DMS 273 treated with DMSO at 0.1 percent for 48 hours (cell line): ENCODE measurements at places on chromosomes 7 and 10.

- no peak for DNase-seq
Measured at GRCh38 chr7:155291045-155291530, 6.6 kb upstream of the INSIG1 start.

DNA sequence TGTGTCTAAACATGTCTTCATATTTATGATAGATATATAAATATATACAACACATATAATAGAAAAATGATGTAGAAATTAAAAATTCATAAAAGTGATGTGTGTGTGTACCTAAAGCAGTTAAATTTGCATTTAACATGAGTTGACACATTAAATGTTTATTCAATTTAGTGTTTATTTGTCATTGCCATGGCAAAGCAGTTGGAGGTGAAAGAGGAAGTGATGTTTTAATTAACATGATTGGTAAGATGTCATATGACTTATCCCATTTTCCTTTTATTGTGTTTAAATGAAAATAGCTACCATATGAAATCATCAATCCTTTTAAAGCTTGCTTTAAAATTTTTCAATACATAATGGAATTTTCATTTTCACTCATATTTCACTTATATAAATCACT lies 452.6 kb downstream of the SUGCT start:
- no peak for DNase-seq

DNA sequence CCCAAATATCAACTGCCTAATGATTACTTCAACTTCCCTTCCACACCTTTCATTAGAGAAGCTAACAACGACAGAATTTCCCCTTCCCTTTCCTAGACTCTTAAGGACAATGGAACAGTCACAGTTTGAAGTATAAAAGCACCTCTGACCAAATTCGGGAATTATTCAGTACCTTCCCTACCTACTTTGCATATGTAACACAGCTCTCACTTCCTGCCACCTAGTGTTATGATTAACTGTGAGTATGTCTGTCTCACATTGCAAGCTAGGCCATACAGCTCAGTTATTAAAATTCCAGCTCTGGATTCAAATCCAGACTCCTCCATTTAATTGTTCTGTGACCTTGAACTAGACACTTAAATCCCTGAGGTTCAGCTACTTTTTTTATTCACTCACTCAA lies 44.8 kb upstream of the HPSE2 start:
- DNase-seq, result no peak

- no peak for DNase-seq
Measured at GRCh38 chr10:61758433-61758832, 95.7 kb downstream of the CABCOCO1 start.

GRCh38 chr7:131961054-131961680 lies 404.7 kb upstream of the PODXL start:
- DNase-seq, result no peak

DNA sequence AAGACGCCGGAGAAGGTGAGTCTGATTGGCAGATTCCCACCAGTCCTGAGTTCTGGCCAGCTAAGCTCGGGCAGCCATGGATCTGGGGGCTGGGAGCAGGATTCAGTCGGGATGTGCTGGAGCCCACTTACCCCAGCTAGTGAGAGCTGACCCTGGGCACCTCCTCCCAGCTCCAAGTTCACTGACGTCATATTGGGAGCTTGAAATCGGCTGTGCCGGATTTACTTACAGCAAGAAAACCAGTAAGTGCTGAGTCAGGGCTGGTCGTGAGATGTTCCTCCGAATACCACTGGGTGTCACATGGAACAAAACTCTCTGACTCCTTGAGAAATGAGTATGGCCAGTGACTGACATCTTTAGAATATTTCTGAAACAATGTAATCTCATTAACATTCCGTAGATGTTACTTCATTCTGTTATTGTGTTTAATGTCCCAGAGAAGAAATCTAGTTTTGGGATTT lies 621.2 kb downstream of the SDK1 start:
- no peak for DNase-seq

DNA sequence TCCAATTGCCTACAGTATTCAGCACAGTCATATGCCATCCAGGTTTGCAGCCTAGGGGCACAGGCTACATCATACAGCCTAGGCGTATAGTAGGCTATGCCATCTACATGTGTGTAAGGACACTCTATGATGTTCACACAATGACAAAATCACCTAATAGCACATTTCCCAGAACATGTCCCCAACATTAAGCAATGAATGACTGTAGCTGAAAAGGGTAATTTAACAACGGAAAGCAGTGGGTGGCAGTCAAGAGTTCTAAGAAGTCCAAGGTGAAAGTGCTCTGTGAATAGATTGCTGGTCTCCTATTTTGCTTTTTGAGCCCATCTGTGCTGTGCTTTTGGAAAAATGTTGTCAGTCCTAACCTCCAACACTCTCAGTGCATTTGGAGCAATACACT lies 162.6 kb downstream of the KLF6 start:
- no peak for DNase-seq

GRCh38 chr7:32253299-32253698 lies 183.1 kb upstream of the PDE1C start:
- no peak for DNase-seq

DNA sequence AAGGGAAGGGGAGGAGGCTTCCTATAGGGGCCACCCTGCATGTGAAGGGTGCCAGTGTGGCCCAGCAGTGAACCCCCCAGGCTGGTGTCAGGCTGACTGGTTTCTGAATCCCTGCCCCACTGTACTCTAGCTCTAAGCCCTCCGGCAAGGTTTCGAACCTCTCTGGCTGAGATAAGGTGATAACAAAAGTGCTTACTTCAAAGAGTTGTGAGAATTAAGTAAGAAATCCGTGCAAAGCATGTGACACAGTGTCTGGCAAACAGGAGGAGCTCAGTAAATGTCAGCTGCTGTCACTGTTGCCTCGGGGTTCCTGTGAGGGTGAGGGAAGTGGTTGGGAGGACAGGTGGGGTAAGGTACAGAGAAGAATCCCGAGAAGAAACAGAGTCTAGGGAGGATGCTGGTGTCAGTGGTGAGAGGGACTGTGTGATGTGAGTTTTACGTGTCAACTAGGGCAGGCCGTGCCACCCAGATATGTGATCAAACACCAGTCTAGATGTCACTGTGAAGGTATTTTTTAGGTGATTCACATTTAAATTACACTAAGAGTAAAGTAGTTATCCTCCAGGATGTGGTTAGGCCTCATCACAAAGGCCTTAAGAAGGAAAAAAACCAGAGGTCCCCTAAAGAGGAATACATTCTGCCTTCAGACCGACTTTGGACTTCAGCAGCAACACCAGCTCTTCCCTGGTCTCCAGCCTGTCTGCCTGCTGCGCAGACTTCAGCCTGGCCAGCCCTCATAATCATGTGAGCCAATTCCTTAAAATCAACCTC lies 64.4 kb downstream of the BPGM start:
- no peak for DNase-seq

DNA sequence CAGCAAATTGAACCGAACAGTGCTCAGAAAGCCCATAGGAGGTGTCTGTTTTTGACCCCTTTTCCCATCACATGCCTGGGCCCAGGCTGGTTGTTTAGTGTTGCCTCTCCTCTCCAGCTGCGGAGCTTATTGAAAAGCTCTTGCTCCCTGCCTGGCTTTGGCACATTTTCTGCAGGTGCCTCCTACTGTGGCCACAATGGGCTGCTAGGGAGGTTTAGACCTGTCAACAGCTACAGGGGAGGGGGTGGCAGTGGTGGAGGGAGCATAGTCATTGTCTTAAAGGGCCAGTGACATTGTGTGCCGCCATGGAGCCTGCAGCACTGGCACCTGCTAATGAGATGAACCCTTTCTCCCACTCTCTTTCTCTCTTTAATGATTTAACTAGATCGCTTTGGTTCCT lies 13.2 kb upstream of the ENO4 start:
- no peak for DNase-seq

GRCh38 chr10:89632824-89633223 lies 12.2 kb downstream of the PANK1 start:
- DNase-seq, result no peak

- no peak for DNase-seq
Measured at GRCh38 chr10:128716181-128716580, 590.0 kb upstream of the MKI67 start.

GRCh38 chr10:64174666-64175255 lies 653.6 kb downstream of the REEP3 start:
- DNase-seq, result no peak

DNA sequence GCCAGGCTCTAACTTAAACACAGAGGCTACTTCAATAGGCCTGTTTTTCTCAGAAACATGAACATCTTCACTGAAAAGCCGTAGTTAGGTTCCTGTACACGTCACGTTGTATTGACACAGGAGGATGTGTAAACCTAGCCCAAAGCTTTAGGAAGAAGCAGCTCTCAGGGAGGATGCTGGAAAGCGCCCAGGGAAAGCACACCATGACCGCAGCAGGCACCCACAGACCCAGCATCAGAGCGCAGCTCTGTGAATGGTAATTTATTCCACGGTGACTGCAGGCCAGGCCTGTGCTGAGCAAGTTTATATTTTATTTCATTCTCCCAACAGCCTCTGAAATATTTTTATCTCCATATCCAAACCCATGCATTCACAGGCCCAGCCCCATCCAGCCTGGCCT lies 51.1 kb downstream of the ASB13 start:
- no peak for DNase-seq

DNA sequence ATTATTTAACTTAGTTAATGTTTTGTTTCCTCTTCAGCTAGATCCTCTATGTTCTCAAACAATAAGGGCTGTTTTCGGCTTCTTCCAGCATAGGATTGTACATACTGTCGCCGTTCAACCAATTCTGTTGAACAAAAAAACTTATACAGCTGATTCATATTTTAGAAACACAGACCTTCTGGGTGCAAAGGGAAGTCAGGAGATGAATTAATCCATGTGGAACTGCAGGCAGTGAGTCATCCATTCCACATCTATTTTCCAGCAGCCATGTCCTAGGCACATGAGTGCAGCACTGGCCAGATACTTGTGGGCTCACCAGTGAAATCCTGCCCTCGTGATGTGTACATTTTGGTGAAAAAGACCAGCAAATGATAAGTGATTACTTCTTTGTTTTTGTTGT lies 163.2 kb downstream of the JAZF1 start:
- no peak for DNase-seq

- no peak for DNase-seq
Measured at GRCh38 chr10:123297175-123297574, 143.0 kb downstream of the BUB3 start.

- DNase-seq, result no peak
Measured at GRCh38 chr10:10819206-10819856, 198.3 kb upstream of the CELF2 start.

GRCh38 chr10:34710391-34710751 lies 104.7 kb downstream of the PARD3 start:
- DNase-seq, result no peak

DNA sequence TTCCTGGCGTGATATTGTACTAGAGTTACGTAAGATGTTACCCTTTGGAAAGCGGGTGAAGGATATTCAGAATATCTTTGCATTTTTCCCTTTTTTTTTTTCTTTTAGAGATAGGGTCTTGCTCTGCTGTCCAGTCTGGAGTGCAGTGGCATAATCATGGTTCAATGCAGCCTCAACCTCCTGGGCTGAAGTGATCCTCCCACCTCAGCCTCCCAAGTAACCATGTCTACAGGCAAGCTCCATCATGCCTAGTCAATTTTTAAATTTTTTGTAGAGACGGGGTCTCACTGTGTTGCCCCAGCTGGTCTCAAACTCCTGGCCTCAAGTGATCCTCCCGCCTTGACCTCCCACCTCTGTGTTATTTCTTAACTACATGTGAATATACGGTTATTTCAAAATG lies 18.4 kb downstream of the VPS41 start:
- DNase-seq, result no peak

GRCh38 chr7:150383710-150384397 lies 4.7 kb downstream of the ZNF775 start:
- no peak for DNase-seq

DNA sequence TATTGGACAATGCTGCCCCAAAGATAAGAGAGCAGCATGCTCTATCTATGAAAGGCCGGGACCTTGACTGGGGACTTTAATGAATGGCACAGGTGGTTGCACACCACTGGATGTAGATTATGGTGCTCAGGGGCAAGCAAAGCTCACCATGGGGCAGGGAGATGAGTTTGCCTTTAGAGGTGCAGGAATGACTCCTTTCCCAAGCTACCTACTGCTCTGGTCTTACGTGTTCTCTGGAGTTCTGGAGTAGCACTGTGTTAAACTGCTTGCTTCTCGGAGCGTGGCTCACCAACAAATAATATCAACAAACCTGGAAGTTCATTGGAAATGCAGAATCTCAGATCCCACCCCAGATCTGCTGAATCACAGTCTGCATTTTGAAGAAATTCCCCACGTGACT lies 445.3 kb downstream of the RPS24 start:
- DNase-seq, result no peak

DNA sequence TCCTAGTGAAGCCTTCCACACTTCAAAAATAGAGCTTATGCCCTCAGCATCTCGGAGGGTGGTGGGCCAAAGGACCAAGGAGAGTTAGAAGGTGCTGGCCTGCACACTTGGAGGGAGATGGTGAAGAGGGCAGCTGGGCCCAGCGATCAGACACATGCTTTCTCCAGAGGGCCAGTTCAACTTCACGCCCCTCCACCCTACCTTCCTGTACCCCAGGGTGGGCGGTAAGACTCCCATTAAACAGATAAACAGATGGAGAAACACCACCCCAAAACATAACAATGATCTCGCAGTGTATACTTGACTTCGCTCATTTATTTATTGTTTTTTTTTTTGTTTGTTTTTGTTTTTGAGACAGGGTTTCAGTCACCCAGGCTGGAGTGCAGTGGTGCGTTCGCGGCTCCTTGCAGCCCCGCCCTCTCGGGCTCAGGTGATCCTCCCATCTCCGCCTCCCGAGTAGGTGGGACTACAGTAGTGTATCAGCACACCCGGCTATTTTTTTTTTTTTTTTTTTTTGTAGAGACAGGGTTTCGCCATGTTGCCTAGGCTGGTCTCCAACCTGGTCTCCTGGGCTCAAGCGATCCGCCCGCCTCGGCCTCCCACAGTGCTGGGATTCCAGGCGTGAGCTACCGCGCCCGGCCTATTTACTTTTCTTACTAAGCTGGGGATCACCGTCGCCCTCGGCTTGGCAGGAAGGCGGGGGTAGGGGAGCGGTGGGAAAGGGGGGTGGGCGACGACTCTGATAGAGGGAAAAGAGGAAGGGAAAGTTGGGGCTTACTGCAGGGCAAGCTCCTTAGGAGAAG lies 1.8 kb downstream of the C10orf95 start:
- peak; percentile 7 for DNase-seq

- DNase-seq, result peak; percentile 2
Measured at GRCh38 chr10:42783181-42783549, 570 bp downstream of the BMS1 start.

- no peak for DNase-seq
Measured at GRCh38 chr7:32648408-32649156, 153.3 kb downstream of the AVL9 start.

GRCh38 chr7:28054531-28055160 lies 125.9 kb downstream of the JAZF1 start:
- DNase-seq, result no peak

DNA sequence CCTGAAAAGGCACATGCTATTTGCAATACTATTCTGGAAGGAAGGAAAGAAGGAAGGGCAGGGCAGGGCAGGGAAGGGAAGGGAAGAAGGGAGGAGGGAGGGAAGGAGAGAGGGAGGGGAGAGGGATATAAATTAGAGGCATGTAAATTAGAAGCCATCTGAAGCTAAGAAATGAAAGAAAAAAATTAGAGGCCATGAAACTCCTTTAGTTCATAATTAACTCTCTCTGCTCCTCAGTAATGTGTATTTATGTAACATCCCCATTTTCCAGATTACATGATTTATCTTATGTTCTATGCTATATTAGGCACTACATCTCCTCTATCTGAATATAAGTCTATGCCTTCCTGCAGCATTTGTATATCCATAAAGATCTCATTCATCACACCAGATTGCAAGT lies 12.7 kb upstream of the JCAD start:
- DNase-seq, result no peak
